ENCODE measurements at places on chromosomes 7 and 10.

GRCh38 chr7:115679976-115680375, 350.6 kb downstream of the TFEC start:
- DNase-seq: no peak

DNA sequence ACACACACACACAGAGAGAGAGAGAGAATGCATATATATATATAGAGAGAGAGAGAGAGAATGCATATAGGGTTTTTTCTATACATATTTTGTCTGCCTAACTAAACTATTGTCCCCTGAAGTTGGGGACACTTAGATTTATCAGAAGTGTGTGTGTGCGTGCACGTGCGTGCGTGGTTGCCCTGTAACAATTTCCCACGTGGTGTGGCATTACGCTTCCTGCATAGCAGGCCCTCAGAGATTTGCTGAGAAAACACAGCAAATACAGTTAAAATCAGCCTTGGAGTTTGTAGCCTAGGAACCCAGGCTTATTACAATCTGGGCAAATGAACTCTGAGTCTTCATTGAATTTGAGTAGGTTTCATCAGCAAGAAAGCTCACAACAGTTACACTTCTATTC, 14.7 kb downstream of the RNF32 start:
- DNase-seq: no peak

- no peak for DNase-seq
Observed at GRCh38 chr7:38315410-38315809, 42.0 kb upstream of the TARP start.

- peak; percentile 76 for DNase-seq
Observed at GRCh38 chr10:125084191-125084613, 76.2 kb downstream of the CTBP2 start.

GRCh38 chr7:24073651-24074420, 210.2 kb upstream of the NPY start:
- no peak for DNase-seq

DNA sequence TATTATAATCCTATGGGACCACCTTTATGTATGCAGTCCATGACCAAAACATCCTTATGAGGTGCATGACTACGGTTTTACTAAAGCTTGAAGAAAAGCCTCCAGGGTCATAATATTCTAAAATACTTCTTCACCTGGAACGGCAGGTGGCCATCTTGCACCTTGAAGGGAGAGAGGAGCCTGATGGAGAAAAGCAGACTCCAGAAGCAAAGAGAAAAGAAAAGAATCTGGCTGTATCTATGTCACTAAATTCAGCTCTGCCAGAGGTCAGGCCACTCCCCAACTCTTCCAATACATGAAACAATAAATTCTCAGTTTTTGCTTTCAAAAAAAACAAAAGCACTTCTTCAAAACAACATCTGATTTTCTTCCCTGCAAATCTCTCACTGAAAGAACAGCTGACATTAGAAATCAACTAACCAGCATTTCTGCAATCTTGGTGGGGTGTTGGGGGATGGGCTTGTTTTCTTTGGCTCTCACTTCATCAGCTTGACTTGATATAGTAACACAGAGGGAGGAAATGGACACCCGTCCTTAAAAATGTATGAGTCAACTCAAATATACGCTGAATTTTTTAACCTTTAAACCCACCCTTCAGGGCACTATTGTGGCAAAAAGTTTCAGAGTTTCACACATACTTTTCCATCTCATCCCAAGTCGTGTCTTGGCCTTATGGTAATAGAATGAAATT, 21.7 kb downstream of the HIBADH start:
- DNase-seq: peak; percentile 26

- peak; percentile 14 for DNase-seq
Observed at GRCh38 chr7:85595750-85596178, 408.9 kb upstream of the SEMA3D start.

- peak; percentile 51 for DNase-seq
Observed at GRCh38 chr7:73704640-73705550, 14.6 kb downstream of the STX1A start.

- no peak for DNase-seq
Observed at GRCh38 chr10:1829712-1830111, 92.4 kb upstream of the ADARB2 start.

GRCh38 chr10:102998399-102998907, 80.4 kb downstream of the CNNM2 start:
- DNase-seq: no peak

DNA sequence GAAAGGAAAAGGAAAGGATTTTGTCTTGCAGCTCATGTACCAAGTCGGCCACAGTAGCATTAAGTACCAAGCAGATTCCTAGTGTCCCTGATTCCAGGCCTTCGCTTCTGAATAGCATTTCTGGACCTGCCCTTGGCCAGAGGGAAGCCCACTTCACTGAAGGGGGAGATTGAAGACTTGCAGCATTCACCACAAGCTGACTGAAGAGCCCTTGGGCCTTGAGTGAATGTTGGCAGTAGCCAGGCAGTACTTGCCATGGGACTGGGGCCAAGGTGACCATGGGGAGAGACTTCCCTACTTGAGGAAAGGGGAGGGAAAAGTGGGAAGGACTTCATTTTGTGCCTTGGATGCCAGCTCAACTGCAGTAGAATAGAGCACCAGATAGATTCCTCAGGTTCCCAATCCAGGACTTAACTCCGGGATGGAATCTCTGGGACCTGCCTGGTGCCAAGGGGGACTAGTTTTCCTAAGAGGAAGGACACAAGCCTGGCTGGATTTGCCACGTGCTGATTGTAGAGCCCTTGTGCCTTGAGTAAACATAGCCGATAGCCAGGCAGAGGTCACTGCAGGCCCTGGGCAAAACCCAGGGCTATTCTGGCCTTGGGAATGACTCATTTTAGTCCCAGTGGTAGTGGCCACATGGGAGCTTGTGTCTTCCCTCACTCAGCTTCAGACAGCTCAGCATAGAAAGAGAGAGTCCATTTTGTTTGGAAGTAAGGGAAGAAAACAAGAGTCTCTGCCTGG, 141.7 kb upstream of the KCND2 start:
- DNase-seq: no peak

DNA sequence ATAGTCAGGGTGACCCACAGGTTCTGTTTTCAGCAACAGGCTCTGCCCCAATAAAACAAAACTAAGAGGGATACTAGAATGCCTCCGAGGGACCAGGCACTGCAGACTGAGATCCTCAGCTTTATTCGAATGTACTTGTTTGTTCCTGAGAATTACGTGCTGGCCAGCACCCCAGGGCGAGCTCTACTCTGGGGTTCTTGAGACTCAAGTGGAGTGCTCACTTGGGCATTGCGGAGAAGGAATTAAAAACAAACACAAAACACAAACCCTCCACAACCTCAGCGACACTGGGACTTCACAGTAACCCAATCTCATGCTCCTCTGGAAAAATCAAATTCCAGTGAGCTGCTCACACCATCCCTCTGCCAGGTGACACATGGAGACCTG, 250.7 kb downstream of the TNS3 start:
- DNase-seq: no peak

GRCh38 chr7:134856091-134856490, 76.7 kb downstream of the CALD1 start:
- no peak for DNase-seq
